ENCODE measurements at places on chromosomes 1 and 21.
A peak's percentile ranks its signal among the peaks of the same experiment; 100 is the strongest.

DNA sequence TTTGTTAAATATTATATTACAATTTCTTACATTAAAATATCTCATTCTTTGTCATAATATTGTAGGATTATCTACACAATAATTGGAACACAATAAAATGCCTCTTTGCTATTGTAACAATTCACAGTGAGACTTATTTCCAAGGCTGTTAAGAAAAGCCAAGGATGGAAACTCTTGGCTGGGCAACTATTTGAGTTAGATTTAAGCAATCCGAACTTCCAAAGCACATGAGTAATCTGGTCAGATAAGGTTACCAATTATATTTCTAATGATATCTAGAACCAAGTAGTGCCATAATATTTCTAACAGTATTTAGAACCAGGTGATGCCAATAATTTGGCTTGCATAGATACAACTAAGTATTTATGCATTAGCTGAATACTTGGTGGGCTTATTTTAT is 154.7 kb upstream of the KCNK2 start:
- no peak for DNase-seq

DNA sequence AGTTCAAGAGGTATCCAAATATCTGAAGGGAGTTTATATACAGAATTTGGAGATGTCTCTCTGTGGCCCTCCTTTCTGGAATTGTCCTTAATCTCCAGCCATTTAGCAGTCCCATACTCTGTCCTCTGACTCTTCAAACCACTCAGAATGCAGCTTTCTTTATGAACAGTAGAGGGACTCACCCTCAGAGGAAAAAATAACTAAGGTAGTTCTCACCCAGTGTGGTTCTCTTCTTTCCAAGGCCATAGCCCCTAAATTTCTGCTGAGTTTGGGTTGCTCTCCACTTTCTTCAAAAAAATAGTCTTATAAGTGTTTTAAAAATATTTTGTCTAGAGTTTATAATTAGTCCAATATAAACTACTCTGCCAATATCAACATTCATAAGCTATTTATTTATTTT is 369.7 kb downstream of the MATN1 start:
- DNase-seq = no peak

DNA sequence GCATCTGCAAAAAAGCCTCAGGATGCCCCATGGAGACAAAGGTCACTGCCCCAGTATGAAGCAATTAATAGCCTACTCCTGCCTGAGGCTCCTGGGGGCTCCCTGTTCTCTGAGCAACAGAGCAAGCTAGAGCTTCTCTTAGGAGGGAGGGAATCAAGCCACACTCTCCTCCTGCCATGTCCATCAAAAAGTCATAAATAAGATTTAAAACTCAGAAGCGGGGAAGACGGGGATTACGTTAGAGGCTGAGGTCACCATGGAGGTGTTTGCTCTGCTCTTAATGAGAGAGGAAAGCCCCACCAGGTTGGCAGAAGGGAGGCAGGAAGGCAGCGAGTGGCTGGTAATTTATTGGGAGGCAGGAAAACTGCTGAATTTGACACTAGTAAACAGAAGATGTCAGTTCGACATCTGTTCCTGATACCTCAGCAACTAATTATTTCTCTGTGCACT is 98.4 kb upstream of the TNR start:
- no peak for DNase-seq

DNA sequence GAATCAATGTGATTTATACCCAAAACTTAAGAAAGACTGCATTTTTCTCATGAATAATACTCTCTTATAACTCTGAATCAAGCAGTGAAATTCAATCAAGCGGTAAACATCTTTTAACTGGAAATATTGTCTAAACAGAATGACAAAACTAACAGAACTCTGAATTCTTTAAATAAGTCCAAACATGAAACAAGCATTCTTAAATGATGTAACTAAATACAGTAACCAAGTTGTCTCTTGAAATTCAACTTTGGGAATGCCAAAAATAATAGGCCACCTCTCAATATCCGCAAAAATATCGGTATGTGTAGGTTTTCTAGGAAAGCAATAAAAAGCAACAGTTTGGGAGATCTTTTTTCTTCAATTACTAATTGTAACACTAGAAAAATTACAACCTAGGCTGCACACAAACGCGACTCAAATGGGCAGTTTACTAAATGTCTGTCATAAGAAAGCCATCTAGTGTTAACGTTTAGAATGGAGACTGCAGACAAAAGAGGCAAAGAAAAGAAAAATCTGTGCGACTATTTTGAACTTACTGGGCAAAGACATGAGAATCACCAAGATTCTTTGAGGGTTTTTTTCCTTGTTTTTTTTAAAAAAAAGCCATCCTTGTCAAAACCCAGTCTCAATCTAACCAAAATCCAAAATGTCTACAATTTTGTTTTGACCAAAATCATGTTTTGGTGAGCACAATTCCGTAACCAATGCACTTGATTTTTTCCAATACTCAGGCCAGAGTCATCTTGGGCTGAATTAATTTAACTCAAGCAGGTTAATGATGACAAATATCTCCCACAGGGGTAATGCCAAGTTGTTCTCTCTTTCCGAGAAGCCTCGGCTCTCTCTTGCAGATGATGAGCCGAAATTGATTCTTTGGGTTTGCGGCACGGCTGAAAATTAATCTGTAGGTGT is 1.3 kb downstream of the SIPA1L2 start:
- peak; percentile 29 for DNase-seq

DNA sequence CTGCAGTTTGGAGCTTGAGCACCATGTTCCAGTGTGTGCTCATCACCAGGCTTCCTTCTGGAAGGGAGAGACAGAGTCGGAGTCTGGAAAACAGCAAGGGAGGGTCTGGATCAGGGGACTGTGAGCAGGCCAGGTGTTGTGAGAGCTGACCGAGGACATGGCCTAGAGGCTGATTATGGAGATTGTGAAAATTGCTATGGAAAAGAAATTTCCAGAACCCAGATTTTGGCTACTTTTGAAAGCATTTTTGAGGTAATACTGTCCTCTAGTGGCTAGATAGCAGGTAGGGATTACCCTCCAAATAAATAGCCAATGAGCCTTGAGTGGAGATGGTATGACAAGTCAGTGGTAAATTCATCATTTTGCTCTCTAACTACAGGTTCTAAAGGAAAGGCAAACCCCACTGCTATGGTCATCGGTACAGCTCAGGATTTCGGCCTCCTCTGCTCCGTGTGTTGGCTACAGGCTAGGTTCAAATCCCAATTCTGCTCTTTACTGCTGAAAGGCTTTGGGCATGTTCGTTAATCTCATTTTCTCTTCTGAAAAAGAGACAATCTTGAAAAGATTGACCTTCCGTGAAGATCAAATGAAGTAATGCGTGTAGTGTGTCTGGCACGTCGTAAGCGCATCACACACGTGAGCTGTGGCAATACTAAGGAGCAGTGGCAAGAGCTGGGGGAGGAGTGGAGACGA is 1.0 kb upstream of the HAO2 start:
- peak; percentile 26 for DNase-seq

- DNase-seq = no peak
These were observed 108.3 kb downstream of the ETS2 start for GRCh38 chr21:38913893-38914527.

- DNase-seq = peak; percentile 46
These were observed 658.5 kb upstream of the ADGRL2 start for GRCh38 chr1:81142099-81142826.

- DNase-seq = no peak
These were observed 11.0 kb upstream of the PAQR6 start for GRCh38 chr1:156258859-156259258.

GRCh38 chr1:219460896-219461815 is 151.7 kb downstream of the ZC3H11B start:
- DNase-seq = no peak

DNA sequence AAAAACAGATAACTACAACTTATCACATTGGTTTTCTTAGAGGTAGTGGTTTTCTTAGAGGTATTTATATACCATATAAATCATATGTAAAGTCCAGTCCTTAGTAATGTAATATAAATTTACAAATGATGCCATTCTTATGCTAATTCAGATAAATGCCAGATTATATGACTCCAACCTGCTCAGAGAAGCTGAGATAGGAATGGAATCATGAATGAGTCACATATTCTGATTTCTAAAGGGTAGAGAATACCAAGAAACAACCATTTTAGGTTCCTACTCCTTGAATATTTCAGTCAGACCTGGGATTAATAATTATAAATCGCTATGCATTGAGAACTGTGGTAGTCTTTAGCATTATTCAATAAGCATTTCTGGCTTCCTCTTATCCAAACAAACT is 760.1 kb upstream of the NEGR1 start:
- no peak for DNase-seq

DNA sequence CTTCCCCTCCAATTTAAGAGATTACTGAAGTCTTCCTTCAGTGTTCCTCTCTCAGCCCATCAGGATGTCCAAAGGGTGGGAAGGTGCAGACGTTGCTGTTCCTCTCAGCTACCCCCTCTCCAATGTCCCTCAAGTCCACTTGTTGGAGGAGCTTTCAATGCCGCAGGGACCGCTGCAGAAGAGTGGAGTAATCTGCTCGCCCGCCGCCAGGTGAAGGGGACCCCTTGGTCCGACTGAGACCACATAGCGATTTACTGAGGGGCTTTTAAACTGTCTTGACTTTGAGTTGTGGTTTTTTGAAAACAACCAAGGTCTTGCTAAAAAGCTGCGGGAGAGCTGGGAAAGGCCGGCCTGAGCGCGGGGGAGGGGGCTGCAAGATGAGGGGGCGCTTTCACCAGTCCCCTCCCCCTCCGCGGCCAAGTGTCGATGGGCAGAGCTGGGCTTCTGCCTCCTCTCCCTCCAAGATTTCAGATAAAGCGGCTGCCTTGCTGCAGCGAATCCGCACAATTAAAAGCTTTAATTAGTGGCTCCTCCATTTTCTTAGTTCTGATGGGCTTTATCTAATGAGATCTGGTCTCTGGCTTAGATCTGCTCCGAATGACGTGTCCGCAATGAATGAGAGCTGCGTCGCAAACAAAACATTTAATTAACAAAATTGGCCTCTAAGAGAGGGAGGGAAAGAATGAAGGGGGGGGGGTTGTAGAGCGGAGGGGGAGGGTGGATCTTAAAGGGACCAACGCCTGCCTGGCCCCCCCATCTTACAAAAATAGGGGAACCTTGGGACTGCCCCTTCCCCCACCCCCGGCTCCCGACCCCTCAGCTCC is 5.9 kb downstream of the LMO4 start:
- DNase-seq = no peak

DNA sequence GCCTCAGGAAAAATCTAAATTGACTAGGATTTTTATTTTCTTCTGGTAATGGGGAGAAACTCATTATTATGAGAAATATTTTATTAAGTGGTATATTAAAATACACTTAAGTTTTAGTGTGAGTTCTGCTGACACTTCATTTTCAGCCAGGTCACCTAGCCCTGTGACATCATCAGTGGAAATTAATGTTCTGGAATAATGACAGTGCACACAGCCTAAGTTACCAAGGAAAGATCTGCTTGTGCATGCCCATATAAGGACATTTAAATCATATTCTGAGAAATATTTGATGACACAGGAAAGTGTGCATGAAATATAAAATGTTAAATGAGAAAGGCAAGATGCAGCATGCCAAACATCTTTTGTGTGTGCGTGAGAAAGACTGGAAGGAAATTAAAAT is 102.0 kb downstream of the KIF14 start:
- no peak for DNase-seq

DNA sequence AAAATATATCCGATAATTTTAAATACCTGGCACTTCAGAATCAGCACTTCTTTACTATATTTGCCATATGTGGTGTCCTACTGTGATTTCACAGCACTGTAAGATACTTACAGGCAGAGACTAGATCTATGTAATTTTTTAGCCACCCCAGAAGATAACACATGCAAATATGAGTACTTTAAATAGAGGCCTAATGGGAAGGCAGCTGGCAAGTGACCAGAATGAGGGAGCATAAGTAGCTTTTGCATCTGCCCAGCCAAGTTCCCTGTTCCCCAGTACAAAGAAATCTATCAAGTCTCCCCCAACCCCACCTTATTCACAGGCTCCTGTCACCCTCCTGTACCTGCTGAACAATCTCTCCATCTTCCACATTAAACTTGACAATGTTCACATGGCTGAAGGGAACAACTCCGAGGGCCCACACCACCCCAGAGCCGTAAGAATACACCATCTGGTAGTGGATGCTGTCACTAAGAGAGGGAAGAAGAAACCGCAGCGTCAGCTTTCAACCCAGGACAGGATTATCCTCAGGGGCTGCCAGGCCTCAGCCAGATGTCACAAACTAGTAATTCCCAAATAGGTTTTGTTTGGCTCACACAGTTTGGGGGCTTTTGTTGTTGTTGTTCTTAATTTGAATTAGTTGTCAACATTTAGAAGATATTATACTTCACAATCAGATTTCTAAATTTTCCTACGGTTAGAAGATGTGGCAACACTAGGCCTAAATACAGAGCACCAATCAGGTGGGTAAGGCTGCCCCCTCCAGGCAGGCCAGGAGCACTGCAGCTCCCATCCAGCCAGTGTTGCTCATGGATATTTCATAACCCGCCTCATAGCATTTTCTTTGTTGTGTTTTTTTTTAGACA is 10.4 kb downstream of the EMC1 start:
- peak; percentile 36 for DNase-seq

GRCh38 chr1:183871601-183872000 is 66.7 kb downstream of the RGL1 start:
- DNase-seq = no peak

DNA sequence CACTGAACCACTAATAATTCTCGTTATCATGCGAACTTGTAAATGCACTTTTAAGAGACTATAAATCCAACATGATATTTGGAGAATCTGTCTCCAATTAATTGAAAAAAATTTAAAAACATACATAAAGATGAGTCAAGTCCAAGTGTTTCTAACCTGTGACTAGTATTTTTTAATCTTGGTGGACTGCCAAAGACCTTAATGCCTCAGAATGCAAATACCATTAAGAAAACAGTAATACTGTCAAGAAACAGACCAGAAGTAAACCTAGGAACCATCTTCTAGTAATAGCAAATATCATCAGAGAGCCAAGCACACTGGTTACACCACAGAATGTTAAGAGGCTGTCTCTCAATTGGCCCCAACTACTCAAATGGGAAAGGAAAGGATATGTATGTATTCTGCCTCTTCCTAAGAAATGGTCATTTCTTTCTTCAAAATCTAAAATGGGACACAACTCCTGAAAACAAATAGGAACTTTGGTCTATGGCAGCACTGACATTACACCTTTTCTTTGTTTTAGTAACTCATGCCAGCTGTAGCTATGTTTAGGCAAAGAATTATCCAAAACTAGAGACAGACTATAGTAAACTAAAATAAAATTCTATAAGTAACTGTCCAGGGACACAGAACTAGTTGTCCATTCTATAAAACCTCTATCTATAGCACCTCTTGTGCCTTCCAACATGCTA is 15.8 kb downstream of the SCYL3 start:
- DNase-seq = peak; percentile 8

DNA sequence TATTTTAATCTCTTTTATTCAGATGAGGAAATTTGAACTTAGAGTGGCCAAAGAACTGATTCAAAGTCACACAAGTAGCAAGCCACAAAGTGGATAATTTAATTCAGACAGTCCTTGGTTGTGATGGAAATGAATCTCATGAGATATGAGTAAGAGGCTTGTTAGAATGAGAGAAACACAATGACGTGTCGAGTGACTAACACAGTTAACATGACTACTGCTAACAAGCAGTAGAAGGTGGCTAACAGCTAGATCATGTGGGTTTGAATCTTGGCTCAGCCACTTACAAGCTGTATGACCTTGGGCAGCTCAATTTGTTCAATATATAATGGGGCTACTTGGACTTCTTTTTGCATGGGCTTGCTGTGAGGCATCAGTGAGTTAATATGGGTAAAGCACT is 104.5 kb upstream of the LMO4 start:
- DNase-seq = peak; percentile 98

All from astrocyte of the cerebellum (primary cell).